Nephron progenitor cell (in vitro differentiated cells): ENCODE measurements at places on chromosomes 7 and 10.

- no peak for DNase-seq
- peaks cover 27% of the 10 kb centered on the region for H3K36me3 ChIP-seq
- H3K27ac ChIP-seq = peak overlapping the region; percentile 16
- H3K4me1 ChIP-seq = peaks cover 10% of the 10 kb centered on the region
Measured at GRCh38 chr10:93166134-93166533, 92.4 kb downstream of the CYP26A1 start.

- no peaks in the 10 kb centered on the region for H3K36me3 ChIP-seq
- no peak overlapping the region for H3K27ac ChIP-seq
- H3K27me3 ChIP-seq = peaks cover 2% of the 10 kb centered on the region
- no peak overlapping the region for H3K4me3 ChIP-seq
- DNase-seq = no peak
Measured at GRCh38 chr10:113650172-113650571, 13.7 kb downstream of the NRAP start.

- no peak overlapping the region for H3K4me3 ChIP-seq
- no peak overlapping the region for H3K27ac ChIP-seq
- H3K4me1 ChIP-seq = peaks cover 77% of the 10 kb centered on the region
- DNase-seq = no peak
- no peaks in the 10 kb centered on the region for H3K27me3 ChIP-seq
Measured at GRCh38 chr10:72322280-72323058, 32.2 kb downstream of the DNAJB12 start.

- no peak overlapping the region for H3K27ac ChIP-seq
- H3K4me3 ChIP-seq = no peak overlapping the region
- no peaks in the 10 kb centered on the region for H3K27me3 ChIP-seq
- H3K4me1 ChIP-seq = no peaks in the 10 kb centered on the region
Measured at GRCh38 chr10:88332503-88333247, 250.4 kb downstream of the RNLS start.

DNA sequence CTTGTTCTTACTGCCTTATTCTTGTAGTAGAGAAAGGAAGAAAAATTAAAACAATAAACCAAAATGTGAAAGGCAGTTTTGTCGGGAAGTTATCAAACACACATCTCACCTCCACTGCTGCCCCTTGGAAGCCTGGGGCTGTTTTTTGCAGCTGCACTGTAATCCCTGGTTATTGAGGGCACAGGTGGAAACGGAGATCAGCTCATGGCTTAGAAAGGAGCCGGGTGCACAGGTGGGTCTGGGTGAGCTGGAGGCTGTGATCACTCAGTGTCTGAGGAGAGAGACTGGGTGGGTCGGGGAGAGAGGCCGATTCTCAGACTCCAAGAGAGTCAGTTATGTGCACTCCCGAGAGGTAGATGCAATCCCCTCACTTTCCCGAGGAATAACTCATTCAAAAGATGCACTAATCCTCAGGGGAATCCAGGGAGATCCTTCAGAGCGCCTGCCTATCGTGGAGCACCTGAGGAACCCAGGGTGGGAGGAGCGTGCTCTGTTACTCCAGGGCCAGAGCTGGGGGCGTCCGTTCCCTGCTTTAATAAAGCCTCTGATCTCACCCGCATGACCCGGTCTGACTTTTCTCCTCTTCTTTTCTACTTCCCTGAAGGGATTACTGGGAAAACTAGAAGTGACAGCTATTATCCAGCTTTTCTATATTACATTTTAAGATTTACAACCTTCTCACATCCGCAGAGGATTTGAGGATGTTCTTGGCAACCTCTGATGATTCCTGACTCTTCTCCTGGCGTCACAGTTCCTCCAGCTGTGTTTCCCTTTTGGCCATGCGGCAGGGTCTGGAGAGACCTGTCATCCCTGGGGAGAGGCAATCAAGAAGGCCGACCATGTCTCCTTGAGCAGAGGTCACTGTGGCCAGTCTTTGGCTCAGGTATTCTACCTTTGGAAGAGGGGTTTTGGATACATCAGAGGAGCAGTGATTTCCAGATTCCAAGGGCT lies 82.1 kb downstream of the CAMK1D start:
- H3K4me1 ChIP-seq = peaks cover 22% of the 10 kb centered on the region
- DNase-seq = no peak

DNA sequence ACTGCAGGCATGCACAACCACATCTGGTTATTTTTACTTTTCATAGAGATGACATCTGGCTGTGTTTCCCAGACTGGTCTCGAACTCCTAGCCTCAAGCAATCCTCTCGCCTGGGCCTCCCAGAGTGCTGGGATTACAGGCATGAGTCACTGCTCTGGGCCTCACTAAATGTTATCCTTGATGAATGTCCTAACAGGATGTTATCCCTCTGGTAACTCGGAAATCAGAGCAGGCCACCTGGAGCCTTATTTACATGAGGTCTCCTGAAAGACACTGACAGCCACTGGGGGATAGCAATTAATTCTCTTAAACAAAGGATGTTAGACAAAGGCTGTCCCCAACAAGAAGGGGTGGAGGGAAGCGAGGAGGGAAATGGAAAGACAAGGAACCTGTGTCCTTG lies 4.5 kb upstream of the ZNF438 start:
- H3K36me3 ChIP-seq = no peaks in the 10 kb centered on the region
- no peak overlapping the region for H3K27ac ChIP-seq
- H3K4me1 ChIP-seq = peaks cover 10% of the 10 kb centered on the region

DNA sequence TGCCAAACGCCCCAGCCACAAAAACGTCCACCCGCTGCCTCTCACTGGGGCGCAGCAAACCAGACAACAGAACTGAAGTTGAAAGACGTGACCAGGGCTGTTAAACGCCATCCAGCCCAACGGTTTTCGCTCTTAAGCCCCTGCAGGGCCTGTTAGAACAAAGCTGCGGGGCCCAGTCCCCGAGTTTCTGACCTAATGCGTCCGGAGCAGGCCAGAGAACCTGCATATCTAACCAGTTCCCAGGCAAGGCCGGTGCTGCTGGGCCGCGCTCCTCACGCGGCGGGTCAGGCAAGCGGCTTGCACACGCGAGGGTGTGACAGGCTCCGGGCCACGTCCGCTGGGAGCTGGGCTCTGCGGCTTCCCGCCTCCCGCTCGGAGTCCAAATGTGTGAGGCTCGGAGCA lies 87.0 kb downstream of the PTPRN2 start:
- H3K27ac ChIP-seq = no peak overlapping the region
- DNase-seq = no peak
- peaks cover 25% of the 10 kb centered on the region for H3K4me1 ChIP-seq
- H3K36me3 ChIP-seq = no peaks in the 10 kb centered on the region

- DNase-seq = no peak
- H3K4me3 ChIP-seq = no peak overlapping the region
- peaks cover 63% of the 10 kb centered on the region for H3K36me3 ChIP-seq
Measured at GRCh38 chr10:69384320-69384719, 32.4 kb downstream of the TACR2 start.

- no peak overlapping the region for H3K4me3 ChIP-seq
- no peak for DNase-seq
Measured at GRCh38 chr7:158245724-158246041, 341.9 kb downstream of the PTPRN2 start.

DNA sequence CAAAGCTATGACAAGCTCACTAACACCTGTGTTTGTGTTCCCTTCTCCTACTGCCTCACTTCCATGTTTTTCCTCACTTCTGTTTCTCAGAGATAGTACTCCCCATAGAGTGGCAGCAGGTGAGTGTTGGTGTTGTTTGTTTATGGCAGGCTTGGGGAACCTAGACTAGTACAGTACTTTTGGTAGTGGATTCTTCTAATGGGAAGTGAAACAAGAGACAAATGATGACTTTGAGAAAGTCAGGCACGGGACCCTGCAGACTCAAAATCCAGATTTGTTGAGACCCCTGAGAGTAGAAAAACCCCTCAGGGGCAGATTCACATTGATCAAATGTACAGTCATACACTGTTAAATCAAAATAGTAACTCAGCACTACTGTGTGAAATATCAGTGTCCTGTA lies 6.4 kb upstream of the CFAP69 start:
- no peaks in the 10 kb centered on the region for H3K27me3 ChIP-seq
- no peaks in the 10 kb centered on the region for H3K36me3 ChIP-seq
- no peak overlapping the region for H3K4me3 ChIP-seq
- no peak overlapping the region for H3K27ac ChIP-seq
- peaks cover 5% of the 10 kb centered on the region for H3K4me1 ChIP-seq

DNA sequence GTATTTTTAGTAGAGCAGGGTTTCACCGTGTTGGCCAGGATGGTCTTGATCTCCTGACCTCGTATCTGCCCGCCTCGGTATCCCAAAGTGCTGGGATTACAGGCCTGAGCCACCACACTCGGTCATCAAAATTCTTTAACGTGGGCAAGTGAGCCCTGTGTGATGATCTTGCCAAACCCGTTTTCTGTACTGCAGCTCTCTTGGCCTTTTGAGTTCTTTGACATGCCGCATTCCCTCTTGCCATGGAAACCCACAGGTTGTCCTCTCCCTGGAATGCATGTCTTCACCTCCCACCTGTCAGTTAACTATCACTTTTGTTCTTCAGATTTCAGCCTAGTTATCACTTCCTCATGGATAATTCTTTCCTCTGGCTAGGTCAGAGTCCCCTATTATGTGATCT lies 5.0 kb downstream of the NUP205 start:
- H3K27ac ChIP-seq = no peak overlapping the region
- DNase-seq = no peak
- H3K4me3 ChIP-seq = no peak overlapping the region
- H3K27me3 ChIP-seq = peaks cover 4% of the 10 kb centered on the region

GRCh38 chr7:157708919-157709295 lies 372.1 kb downstream of the DNAJB6 start:
- H3K4me1 ChIP-seq = peaks cover 4% of the 10 kb centered on the region
- peaks cover 56% of the 10 kb centered on the region for H3K27me3 ChIP-seq
- no peak for DNase-seq

GRCh38 chr10:74882427-74882826 lies 56.0 kb downstream of the KAT6B start:
- no peak overlapping the region for H3K4me3 ChIP-seq
- peaks cover 8% of the 10 kb centered on the region for H3K4me1 ChIP-seq
- peaks cover 18% of the 10 kb centered on the region for H3K36me3 ChIP-seq
- no peak for DNase-seq

DNA sequence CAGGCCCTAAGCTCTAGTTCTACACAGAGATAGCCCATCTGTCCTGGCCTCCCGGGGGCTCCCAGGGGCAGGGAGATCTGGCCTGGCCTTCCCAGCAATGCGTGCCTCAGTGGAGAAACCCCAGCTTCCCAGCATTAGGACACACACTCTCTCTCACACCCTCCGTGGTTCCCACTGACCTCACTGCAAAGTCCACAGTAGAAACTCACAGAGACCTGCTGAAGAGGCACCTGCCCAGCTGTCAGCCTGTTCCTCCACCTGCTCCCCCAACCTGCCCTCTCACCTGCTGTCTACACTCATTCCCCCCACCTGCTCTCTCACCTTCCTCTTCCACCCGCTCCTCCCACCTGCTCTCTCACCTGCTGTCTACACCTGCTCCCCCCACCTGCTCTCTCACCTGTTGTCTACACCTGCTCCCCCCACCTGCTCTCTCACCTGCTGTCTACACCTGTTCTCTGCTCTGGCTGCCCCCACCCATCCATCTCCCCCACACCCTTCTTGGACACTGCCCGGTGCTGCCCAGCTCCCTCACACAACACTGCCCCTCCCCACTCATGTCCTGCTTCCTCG lies 21.1 kb upstream of the PFKP start:
- H3K27me3 ChIP-seq = peaks cover 3% of the 10 kb centered on the region
- no peak overlapping the region for H3K4me3 ChIP-seq
- no peak overlapping the region for H3K27ac ChIP-seq
- H3K4me1 ChIP-seq = peaks cover 55% of the 10 kb centered on the region
- H3K36me3 ChIP-seq = no peaks in the 10 kb centered on the region

GRCh38 chr10:128364631-128365030 lies 238.4 kb upstream of the MKI67 start:
- H3K36me3 ChIP-seq = no peaks in the 10 kb centered on the region
- peaks cover 21% of the 10 kb centered on the region for H3K27me3 ChIP-seq
- H3K4me3 ChIP-seq = no peak overlapping the region
- no peak for DNase-seq
- H3K4me1 ChIP-seq = peaks cover 25% of the 10 kb centered on the region
- H3K27ac ChIP-seq = no peak overlapping the region

DNA sequence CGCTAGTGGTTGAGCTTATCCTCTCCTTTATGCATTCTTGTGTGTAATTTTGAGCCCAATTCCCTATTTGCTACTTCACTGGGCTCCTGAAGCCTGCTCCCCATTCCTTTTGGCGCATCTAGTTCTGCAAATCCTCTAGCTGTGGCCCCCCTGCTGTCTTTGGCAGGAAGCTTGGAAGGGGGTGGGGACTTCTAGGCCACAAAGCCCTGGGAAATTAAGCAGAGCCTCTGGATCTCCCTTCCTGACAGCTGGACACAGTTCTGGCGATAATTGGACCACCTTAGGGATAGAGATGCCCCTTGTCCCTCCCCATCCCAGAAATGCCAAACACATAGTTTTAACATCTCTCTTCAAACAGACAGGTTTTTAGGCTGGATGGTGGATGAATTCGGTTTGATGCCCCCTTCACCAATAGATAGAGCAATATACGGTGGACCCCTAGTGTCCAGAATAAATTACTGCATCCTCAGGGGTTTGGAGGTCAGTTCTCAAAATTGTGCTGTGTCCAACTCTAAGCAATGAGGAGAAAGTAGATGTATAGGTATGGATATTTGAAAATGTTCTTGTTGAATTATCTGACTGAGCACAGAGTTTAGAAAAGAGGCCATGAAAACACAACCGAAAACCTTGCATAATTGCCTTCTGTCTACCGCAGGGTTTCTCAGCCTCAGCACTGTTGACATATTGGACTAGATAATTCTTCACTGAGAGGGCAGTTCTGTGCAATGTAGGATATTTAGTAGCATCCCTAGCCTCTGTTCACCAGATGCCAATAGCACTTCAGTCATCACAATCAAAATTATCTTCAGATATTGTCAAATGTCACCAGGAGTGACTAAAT lies 75.5 kb downstream of the PAPSS2 start:
- H3K36me3 ChIP-seq = no peaks in the 10 kb centered on the region
- peak; percentile 40 for DNase-seq
- H3K4me1 ChIP-seq = peaks cover 14% of the 10 kb centered on the region
- no peaks in the 10 kb centered on the region for H3K27me3 ChIP-seq
- H3K27ac ChIP-seq = no peak overlapping the region

DNA sequence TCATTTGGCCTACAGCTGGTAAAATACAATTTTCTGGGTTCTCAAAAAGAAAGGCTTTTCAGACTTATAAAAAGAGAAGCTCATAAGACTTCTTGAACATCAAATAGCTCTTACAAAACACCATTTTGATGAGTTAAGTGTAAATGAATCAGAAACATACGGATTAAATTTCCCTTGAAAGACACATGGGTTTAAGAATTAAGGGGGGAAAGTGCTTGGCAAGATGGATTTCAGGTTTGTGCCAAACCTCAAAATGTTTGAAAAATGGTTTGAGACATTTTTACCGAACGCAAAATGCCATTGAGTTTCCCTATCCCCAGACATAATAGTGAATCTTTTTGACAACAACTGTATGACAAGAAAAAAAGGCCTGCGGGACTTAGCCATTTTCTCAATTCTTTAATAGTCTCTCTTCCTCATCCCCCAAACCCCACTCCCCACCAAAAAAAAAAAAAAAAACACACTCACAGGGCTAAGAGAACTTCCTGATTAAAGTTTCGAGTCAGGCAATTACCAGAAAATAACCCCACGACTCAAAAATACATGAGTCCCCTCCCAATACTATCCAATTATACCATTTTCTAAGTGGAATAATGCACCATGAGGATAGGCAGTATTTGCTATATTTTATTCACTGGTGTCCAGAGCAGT lies 260.1 kb downstream of the TRIL start:
- no peak overlapping the region for H3K27ac ChIP-seq
- no peak for DNase-seq
- no peak overlapping the region for H3K4me3 ChIP-seq
- H3K27me3 ChIP-seq = peaks cover 3% of the 10 kb centered on the region
- H3K4me1 ChIP-seq = peaks cover 74% of the 10 kb centered on the region

- H3K27me3 ChIP-seq = no peaks in the 10 kb centered on the region
- peaks cover 23% of the 10 kb centered on the region for H3K4me1 ChIP-seq
- no peak for DNase-seq
- H3K4me3 ChIP-seq = no peak overlapping the region
- H3K36me3 ChIP-seq = peaks cover 90% of the 10 kb centered on the region
- peak overlapping the region; percentile 82 for H3K27ac ChIP-seq
Measured at GRCh38 chr10:80493522-80494051, 39.5 kb downstream of the TSPAN14 start.
